ENCODE measurements at places on chromosomes 7 and 10. TPM values are rescaled to one million over a fixed set of nuclear protein-coding genes. Genes with fewer than 3 reads are reported as not detected.

Gene PLXNA4
- 0.15 TPM for total RNA-seq

DNA sequence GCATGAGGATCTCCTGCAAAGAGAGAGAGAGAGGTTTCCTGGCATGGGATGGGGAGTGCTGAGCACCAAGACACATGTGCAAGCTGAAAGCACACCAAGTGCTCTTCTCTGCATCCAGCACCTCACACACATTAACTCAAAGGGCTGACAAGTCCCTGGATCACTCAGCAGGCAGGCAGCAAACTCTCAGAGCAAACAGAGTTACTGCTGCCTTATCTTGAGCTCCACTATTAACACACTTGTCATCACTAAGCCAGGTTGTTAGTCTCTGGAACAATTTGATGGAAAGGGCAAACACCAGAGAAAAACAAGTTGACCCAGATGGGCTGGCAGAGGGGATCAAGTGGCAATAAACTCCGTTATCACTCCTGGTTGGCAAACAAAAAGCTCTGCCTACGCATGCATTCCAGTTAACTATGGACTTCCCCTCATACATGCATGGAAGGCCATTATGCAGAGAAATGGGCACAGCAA is 349.9 kb downstream of the KCNMA1 start:
- peaks cover 4% of the 10 kb centered on the region for H3K27me3 ChIP-seq
- H3K4me3 ChIP-seq = no peak overlapping the region
- H3K4me1 ChIP-seq = no peaks in the 10 kb centered on the region
- H3K36me3 ChIP-seq = no peaks in the 10 kb centered on the region

- DNase-seq = no peak
- peaks cover 35% of the 10 kb centered on the region for H3K36me3 ChIP-seq
- peaks cover 22% of the 10 kb centered on the region for H3K4me1 ChIP-seq
- H3K27me3 ChIP-seq = no peaks in the 10 kb centered on the region
- no peak overlapping the region for H3K27ac ChIP-seq
Measured at GRCh38 chr10:74841265-74841973, 15.0 kb downstream of the KAT6B start.

Gene CRHR2
- not detected for total RNA-seq

Gene CYP3A4
- not detected for total RNA-seq

DNA sequence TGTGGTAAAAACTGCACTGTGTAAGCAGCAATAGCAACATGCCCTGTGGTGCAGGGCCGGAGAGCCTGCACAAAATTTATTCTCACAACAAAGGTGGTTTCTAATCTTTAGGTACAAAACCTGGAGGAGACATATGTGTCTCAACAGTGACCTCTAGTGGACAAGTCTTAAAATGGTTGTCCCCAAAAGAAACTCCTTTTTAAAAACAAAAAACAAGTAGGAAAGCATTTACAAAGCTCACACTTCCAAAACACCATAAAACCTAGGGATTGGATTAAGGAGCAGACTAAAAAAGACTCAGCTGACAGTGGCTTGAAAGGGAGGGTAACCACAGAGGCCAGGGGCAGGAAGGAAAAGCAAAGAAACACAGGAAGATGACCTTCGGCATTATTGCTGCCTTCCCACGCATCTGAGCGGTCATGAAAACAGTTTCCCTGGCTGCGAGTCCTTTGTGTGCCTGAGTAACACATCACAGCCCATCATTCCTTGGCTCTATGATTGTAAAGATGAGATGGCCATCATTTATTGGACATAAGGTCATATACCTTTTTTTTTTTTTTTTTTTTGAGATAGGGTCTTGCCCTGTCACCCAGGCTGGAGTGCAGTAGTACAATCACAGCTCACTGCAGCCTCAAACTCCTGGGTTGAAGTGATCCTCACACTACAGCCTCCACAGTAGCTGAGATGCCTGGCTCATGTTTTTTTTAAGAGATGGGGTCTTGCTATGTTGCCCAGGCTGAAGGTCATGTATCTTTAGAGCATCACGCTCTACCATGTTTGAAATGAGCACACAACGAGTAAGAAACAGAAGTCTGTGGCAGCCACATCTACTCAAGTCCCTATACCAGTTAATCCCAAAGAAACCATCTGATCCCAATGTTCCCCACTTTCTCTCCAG is 39.5 kb downstream of the RSU1 start:
- no peaks in the 10 kb centered on the region for H3K27me3 ChIP-seq
- H3K27ac ChIP-seq = peak overlapping the region; percentile 62
- DNase-seq = no peak
- peaks cover 13% of the 10 kb centered on the region for H3K36me3 ChIP-seq
- H3K4me1 ChIP-seq = peaks cover 24% of the 10 kb centered on the region

DNA sequence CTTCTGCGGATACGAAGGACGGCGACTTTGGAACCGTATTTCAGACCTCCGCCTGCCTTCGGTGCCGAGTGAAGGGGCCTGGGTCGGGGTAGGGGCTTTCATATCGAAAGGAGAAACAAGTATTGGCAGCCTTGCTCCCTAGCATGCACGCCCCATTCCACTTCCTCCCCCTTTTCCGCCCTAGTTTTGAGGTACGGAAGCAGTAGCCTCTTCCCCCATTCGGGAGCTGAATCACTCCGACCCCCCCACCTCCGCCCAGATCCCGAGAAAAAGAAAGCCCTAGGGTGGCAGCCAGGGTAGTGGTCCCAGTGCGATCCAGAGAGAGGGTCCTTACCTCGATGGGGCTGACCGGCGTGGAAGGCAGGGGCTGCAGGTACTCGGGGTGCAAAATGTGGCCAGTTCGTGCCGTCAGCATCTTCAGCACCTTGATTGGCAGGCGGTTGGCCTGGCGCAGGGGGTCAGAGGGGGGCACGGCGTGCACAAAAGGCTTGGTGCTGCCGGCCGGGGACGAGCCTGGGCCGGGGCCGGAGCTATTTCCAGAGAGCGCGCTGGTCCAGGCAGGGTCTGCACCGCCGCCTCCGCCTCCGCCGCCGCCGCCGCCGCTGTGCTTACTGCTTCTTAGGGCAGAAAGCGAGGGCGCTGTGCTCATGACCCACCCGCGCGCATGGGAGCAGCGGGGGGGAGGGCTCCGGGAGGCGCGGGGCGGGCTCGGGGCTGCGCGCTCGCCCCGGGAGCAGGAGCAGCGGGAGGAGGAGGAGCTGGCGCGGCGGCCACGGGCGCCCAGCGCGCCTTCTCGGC is 594 bp downstream of the ZNF503 start:
- H3K4me3 ChIP-seq = peak overlapping the region; percentile 74
- H3K4me1 ChIP-seq = peaks cover 29% of the 10 kb centered on the region
- peaks cover 3% of the 10 kb centered on the region for H3K36me3 ChIP-seq
- H3K27me3 ChIP-seq = peaks cover 55% of the 10 kb centered on the region

Gene ZNF727
- total RNA-seq = 0.12 TPM

- no peak for DNase-seq
- no peak overlapping the region for H3K4me3 ChIP-seq
- H3K27me3 ChIP-seq = no peaks in the 10 kb centered on the region
- H3K4me1 ChIP-seq = no peaks in the 10 kb centered on the region
- H3K36me3 ChIP-seq = no peaks in the 10 kb centered on the region
Measured at GRCh38 chr10:55203319-55203718, 402.3 kb upstream of the PCDH15 start.

GRCh38 chr7:128121711-128122530 is 90.7 kb upstream of the LRRC4 start:
- peaks cover 5% of the 10 kb centered on the region for H3K4me1 ChIP-seq
- no peak for DNase-seq
- no peak overlapping the region for H3K27ac ChIP-seq
- no peaks in the 10 kb centered on the region for H3K36me3 ChIP-seq
- no peak overlapping the region for H3K4me3 ChIP-seq

GRCh38 chr7:151699147-151699927 is 177.6 kb downstream of the PRKAG2 start:
- H3K4me1 ChIP-seq = no peaks in the 10 kb centered on the region
- no peaks in the 10 kb centered on the region for H3K36me3 ChIP-seq
- no peak overlapping the region for H3K4me3 ChIP-seq
- no peak for DNase-seq
- H3K27me3 ChIP-seq = no peaks in the 10 kb centered on the region

GRCh38 chr7:80643336-80643915 is 5.0 kb downstream of the CD36 start:
- H3K27me3 ChIP-seq = no peaks in the 10 kb centered on the region
- H3K4me1 ChIP-seq = no peaks in the 10 kb centered on the region
- DNase-seq = no peak

Data from activated T-helper 1 cell treated with anti-CD3 and anti-CD28 coated beads, Interleukin-12 subunit alpha, Interleukin-12 subunit beta, Interleukin-2, Interleukin-4 antibody, amounts not matched to agents 30 ng/mL and 10 ng/mL and 1 ng/mL, durations not matched to agents 14 hours and 24 hours and 36 hours (primary cell).